ENCODE measurements at places on chromosomes 13 and 19.

DNA sequence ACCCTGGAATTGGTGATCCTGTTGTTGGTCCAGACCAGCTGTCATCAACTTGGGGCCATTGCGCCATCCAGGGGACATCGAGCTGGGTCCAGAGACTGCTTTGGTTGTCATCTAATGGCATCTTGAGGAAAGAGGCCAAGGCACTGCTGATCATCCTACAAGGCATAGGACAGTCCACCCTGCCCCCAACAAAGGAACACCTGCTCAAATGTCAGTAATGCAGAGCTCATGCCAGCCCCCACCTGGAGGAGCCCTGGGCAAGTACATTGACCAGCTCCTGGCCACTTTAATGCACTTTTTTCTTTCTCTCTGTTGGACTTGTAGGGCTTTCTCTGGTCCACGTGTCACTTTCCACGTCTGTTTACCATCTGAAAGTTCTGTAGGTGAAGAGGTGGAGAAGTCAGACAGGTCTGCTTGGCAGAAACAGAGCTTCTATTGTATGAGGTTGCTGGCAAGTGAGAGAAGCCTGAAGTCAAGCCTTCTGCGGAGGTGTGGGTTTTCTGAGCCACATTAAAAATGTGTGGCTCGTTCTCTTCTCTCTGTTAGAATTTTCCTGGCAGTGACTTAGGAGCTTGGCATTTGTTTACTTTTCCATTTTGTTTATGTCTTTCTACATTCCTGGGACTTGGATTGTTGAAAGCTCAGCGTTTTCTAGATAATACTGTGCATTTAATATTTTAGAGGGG, 124.0 kb upstream of the RNF113B start:
- DNase-seq, result no peak

- no peak for DNase-seq
These were observed 721 bp downstream of the MED25 start for GRCh38 chr19:49818649-49819370.

DNA sequence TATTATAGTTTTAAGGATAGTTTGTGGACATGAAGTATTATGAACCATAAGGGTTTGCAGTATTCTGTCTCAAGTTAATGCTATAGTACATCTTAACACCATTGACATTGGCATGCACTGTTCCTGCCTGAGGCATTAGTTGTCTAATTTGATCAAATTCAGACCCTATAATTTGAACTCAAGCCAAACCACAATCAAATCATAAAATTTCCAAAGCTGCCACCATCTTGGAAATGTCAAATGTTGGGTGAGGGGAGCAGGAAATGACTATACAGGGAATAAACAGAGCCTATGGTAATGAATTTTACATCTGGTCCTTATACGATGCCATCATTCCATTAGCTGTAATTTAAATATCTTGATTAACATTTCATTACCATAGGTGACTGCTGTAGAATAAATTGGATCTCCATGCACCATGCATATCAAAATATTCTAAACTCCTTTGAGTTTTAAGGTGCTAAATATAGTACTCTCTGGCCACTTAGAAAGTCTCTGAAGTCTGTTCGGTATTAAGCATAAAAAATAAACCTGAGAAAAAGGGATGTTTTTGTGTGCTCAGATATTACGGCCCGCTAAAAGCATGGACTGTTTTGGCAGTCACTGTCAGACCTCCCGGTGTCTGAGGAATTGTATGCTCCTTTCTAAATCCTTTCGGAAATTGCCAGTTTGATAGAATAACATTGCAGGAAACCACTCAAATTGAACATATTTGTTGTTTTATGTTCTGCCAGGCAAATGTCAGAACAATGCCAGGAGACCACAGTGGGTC, 257.7 kb downstream of the SPRY2 start:
- DNase-seq, result no peak

DNA sequence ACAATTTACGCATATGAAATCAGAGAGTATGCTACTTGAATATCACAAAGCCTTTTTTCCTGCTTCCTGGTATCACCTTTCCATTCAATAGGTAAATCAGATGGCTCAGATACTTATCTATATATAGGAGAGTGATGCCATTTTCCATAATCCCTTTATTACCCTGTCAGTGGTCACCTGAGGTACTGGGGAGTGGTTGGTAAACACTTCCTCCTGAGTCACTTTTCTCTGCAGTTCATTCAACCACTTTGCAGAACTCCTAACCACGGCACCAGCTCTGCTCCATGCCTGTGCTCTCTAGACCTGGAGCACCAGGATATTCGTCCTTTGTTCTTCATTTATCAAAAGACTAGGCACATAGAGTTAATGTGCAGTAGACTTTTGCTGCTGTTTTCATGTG, 748.5 kb upstream of the KLHL1 start:
- DNase-seq, result no peak

DNA sequence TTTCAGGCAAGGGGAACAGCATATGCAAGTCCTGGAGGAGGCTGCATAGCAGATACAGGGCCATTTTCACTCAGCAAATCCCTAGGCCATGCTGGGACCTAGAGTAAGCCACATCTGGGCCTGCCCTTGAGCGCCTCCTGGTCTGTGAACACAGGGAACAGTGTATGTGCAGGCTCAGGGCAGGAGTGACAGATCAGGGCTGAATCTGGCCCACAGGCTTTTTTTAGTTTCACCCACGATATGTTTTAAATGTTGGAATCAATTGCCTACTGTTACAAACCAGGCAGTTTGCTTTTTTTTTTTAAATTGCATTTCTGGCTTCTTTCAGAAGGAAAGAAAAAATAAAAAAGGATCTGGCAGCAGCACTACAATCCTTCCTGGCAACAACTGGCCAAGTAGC, 1.5 kb upstream of the TMEM145 start:
- DNase-seq, result no peak

GRCh38 chr19:42199440-42200115, 17.9 kb downstream of the DEDD2 start:
- no peak for DNase-seq

GRCh38 chr13:97004886-97005285, 10.6 kb upstream of the OXGR1 start:
- DNase-seq, result no peak

GRCh38 chr13:75832812-75833211, 196.7 kb downstream of the LMO7 start:
- DNase-seq, result no peak

- DNase-seq, result no peak
These were observed 2.4 kb upstream of the PLPP2 start for GRCh38 chr19:293436-294110.

GRCh38 chr19:1661995-1662394, 9.6 kb upstream of the TCF3 start:
- DNase-seq, result no peak

- DNase-seq, result no peak
These were observed 726.2 kb downstream of the PCDH9 start for GRCh38 chr13:66503890-66504289.

DNA sequence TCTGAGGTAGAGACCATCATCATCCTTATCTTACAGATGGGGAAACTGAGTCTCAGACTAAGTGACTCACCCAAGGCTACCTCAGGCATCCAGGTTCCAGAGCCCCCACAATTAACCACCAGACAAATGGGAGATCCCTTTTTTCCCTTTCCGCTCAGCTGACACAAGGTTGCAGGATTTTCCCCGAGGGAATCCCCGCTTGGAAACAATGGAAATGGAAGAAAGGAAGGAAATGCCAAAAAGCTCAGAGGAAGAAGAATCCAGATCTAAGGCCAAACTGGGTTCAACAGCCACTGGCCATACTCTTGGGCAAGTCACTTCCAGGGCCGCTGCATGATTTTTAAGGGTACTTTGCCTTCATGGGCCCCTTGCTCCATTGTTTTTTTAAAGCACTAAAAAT, 1.6 kb downstream of the ZNF71 start:
- DNase-seq, result no peak

DNA sequence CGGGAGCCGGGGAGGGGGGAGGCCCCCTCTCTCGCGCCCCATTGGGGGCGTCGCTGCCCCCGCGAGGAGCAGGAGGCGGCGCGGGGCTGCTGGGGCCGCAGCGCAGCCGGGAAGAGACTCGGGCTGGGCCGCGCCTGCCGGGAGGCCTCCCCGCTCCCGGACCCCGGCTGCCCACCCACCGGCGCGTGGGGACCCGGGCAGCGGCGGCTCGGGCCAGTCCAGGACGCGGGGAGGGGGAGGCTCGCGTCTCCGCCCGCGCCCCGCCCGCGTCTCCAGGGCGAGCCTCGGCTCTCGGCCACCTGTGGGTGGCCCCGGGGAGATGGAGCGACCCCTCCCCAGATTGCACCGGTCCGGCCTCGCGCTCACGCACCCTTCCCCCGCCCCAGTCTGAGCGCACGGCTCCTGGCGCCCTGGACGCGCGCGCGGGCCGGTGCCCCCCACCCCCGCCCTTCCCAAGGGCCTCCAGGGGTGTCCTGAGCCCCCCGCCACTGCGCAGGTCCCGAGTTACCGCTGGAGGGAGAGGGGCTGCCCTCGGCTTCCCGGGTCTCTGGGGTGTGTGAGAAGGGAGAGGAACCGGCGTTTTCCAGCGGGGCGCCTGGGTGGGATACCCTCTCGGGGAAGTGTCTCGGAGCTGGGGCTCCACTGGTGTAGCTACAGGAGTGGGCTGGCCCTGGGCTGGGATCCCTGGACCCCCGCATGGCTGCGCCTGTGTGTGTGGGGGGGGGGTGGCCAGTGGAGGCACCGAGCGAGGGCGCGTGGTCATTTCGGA, 645 bp downstream of the PALM start:
- no peak for DNase-seq

GRCh38 chr13:93328943-93329342, 102.3 kb downstream of the GPC6 start:
- no peak for DNase-seq

DNA sequence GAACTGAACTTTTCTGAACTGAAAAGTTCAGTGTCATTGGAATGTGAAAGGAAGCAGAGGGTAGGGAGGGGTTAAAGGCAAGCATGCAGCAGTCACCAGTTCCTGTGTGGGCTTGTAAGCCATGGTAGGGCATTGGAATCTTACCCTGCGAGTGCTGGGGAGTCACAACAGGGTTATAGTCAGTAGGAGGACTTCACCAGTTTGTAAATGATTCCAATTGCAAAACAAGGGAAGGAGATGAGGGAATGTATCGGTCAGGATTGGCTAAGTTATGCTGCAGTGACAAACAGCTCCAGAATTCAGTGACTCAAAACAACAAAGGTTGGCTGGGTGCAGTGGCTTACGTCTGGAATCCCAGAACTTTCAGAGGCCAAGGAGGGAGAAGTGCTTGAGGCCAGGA, 12.8 kb downstream of the LYPD3 start:
- no peak for DNase-seq

DNA sequence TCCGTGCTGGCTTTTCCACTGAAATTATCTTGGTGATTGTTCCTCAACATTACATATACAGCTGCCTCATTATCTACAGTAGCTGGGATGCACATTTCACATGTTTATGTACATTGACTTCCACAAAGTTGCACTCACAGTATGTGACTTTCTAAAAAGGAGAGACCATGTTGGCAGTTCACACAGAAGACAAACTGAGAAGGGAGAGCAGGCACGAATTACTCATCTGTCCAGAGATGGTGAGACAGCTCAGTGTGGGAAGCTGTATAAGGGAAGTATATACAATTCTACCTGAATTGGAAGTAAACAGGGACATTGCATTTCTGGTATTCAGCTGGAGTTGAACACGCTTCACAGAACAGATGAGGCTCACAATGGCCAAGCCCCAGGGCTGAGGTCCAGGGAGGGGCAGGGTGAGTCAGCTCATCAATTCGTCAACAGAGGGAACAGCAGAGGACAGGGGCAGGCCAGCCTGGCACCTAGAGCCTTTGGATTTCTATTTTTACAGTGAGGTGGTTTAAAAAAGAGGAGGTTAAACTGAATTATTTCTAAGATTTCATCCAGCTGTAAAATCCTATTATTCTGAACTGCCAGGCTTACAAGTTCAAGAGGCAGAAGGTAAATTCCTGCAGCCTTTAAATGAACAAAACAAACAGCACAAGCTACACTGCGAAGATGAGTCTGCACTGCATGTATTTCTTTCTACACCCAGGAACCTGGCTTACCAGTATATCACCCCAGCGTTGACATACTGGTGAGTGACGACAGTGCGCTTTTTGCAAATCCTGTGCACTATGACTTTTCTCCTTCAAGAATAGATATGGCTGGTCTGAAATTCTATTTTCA, 9.8 kb downstream of the PARP4 start:
- no peak for DNase-seq

DNA sequence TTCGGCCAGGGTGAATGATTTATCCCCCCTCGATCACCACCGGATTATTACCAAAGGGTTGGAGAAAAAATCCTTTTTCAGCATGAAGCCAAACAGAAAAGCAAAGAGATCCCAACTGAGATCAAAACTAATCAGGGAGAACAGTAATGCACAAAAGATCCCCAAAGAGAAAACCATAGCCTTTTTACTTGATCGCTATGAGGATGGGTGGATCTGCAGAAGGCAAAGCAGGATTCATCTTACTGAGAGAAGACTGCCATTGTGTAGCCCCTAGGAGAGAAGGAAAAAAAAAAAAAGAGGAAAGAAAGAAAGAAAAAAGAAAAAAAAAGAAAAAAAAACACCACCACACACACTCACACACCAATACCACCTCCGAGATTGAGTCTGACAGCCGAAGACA, at the start of gene FGF14:
Gene FGF14, minus strand, starts transcription at position 283 of the 400 bp plus-strand sequence.
- DNase-seq, result no peak

- DNase-seq, result no peak
These were observed 19.5 kb upstream of the ARL11 start for GRCh38 chr13:49608651-49609331.

DNA sequence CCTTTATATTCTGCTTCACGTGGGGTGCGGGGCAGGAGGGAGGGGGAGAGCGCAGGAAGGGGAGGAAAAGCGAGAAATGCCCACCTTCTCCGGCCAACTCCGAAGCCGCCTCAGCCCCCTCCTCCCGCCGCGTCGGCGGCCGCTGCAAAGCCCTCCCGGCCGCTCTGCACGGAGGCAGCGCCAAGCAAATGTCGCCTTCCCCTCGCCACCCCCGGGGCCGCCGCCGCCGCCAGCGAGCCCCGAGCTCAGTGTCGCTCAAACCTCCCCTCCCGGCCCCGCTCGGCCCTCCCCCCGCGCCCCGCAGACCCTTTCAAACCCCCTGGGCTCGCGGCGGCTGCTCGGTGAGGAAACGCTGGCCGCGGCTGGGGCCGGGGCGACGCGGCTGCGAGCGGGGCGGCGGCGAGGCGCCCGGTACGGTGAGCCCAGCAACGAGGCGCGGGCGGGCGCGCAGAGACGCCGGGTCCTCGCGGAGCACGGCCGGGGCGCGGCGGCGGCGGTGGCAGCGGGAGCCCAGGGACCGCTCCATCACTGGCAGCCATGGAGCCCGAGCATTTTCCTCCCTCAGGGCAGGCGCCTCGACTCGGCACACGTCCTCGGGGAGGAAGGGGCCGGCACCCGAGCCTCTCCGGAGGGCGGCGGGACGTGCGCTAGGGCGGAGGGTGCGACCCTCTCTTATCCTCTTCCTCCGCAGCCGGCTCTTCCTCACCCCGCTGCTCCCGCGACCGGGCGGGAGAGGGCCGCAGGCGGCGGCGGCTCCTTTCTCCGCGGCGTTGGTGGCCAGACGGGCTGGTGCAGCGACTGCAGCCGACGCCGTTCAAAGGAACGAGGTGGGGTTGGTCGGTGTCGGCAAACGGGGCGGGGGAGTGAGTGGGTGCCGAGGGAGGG, 463 bp upstream of the TSC22D1 start:
- no peak for DNase-seq

DNA sequence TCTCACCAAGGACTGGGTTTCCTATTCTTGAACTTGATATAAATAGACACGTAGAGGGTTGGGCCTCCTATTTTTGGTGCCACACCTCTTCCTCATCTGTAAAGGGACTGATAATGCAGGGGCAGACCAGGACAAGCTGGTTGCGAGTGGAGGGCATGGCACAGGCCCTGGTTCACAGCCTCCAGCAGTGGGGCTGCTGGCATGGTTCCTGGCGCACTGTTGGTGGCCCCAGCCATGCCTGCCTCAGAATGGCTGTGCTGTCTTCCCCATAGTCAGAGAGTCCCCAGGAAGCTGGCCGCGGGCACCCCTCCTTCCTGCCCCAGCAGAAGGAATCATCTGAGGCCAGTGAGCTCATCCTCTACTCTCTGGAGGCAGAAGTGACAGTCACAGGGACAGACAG, 10.5 kb upstream of the OVOL3 start:
- no peak for DNase-seq
